ENCODE measurements at places on chromosomes 12 and 14.

DNA sequence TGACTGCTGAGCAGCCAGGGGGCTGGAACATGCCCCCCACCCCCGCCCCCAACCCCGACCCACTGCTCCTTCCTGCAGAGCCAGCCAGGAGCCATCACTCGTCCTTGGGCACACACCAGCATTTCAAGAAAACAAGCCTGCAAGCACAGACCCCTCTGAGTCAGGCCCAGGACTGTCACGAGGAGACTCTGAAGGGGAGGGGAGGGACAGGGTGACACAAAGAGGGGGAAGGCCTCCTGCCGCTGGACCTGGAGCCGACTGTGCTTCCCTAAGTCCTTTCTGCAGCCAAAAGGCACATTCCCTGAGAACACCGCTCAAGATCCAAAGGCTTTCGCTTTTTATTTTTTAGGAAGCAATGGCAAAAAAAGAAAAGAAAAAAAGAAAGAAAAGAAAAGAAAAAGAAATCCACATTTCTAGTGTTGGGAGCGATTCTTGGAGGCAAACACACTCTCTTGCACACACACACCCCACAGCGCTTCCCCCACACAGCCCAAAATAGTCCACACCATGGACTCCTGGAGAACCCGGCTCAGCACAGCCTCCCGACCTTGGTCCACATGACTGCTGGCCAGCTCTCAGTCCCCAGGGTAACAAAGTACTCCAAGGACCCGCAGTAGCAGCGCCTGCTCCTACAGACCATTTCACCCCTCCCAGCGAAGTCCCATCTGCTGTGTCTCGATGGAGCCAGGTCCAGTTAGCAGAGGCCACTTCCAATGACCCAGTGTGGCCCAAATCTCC lies 101.7 kb downstream of the DPF3 start:
- DNase-seq = no peak

DNA sequence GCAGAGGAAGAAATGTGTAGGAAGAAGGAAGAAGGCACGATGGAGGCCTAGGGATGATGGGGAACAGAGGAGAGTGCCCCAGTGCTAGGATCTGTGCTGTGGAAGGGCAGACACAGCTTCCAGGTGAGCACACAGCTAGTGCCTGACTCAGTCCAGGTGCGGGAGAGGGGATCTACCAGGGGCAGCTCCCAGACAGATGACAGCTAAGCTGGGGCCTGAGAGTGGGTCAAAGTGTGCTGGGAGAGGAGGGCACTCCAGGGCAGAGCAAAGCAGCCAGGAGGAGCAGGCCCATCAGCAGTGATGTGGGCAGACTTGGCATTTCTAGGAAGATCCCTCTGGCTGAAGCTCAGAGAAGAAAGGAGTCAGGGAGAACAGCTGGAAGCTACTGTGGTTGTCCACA lies 36.7 kb downstream of the LRTM2 start:
- no peak for DNase-seq

GRCh38 chr14:33653308-33653695 lies 297.6 kb downstream of the EGLN3 start:
- no peak for DNase-seq

DNA sequence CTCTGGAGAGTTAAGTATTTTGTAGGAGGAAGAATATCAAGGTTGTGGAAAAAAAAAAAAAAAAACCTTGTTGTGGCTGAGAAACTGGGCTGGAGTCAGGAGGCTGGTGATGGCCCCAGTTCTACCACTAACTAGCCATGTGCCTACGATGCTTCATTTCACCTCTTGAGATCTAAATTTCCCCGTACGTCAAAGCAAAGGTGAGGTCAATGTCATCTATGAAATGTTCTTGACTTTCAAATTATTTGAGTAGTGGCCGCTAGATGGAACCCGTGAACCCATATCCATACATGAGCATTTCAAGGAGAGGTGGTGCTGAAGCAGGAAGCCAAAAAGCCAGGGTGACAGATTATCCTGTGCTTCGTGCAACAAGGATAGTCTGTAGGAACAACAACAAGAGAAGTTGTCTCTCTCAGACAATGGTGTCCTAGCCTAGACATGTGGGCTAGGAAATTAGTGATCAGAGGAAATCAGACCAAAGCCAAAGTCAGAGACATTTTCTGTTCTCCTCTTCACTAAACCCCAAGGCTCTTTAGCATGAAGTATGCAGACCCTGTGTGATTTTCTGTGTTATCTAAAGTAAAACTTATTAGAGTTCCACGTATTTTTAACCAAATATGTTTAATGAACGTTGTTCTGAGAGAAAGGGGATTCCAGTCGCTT lies 95.5 kb upstream of the ETV6 start:
- DNase-seq = no peak

DNA sequence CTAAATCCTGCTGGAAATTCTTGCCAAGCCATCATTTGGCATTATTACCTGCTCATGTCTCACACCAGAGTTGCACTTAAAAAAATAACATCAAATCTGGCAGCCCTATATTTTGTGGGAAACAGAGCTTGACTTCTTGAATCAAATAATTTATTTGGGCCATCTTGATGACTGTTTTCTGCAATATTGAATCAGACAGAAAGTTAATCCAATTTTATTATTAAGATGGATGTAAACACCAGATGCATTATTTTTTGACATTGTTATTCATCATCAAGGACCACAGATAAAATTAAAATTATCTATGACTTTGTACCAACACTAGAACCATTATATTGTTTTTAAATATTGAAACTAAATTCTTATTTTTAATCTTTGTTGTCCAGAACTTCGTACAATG lies 132.9 kb downstream of the PTPRR start:
- DNase-seq = no peak

DNA sequence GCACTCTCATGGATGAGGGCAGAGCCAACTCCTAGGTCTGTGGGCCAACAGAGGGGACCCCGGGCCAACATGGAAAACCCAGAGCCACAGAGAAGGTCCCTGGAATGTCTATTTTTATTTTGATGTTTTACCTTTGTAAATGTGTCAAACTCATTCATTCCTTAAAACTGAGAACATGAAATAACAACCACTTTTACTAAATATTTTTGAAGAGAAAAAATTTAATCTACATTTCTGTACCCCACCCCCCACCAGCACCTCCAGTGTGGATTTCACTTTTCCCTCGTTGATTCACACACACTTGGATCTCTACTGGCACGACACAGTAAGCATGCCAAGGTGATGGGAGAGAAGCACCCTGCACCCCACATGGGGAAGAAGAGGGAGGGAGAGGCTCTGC lies 6.7 kb downstream of the KRT77 start:
- DNase-seq = no peak

- DNase-seq = no peak
These were observed 29.7 kb downstream of the BDKRB1 start for GRCh38 chr14:96285667-96286066.

GRCh38 chr14:88342980-88343379 lies 19.9 kb upstream of the KCNK10 start:
- no peak for DNase-seq

DNA sequence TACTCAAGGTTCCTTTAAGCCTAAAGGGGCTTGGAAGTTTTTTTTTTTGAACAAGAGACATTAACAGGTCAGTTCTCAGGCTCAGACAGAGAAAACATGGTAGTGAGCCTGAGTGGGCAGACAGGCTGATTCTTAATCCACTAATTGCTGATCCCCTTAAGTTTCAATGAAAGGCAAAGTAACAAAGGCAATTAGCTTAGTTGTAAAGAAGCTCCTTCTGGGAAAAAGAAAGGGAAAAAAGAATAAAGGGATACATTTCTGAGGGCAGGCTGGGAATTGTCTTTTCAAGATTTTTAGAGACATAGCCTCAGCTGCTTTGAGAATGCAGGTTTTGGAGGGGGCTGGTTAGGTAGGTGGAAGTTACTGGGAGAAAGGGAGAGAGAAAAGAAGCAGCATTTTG lies 133.8 kb downstream of the CFAP54 start:
- no peak for DNase-seq

GRCh38 chr14:56592746-56593544 lies 13.3 kb downstream of the TMEM260 start:
- DNase-seq = no peak

DNA sequence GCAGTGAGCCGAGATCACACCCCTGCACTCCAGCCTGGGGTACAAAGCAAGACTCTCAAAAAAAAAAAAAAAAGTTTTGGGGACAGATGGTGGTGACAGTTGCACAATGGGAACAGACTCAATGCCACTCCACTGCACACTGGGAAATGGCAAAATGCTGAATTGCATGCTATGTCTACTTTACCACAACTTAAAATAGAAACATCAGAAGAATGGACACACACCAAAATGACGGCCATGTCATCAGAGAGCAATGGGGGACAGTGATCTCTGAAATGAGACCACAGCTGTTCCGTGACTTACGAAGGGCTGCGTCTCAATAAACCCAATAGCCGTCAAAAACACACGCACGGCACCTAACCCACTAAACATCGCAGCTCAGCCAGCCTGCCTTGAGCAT lies 13.7 kb downstream of the DDX54 start:
- no peak for DNase-seq

DNA sequence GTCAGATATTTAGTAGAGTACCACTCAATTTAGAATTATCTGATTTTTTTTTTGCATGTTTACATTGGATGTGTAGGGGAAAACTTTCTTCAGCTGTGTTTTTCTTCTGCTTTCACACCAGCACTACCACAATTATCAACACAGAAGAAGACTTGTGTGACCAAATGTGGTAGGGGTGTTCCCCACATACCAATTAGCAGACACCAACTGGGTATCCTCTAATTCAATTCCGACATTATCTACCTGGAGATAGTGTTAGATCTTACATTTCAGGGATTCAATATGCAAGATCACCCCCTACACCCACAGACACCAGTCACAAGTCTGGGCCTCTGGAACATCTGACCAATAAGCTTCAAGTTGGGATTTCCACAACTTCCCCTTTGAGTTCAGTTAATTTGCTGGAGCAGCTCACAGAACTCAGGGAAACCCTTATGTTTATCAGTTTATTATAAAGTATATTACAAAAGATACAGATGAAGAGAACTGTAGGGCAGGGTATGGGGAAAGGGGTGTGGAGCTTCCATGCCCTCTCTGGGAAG lies 4.1 kb upstream of the KLRG1 start:
- DNase-seq = no peak

GRCh38 chr14:67400434-67400833 lies 11.5 kb downstream of the PLEK2 start:
- no peak for DNase-seq

DNA sequence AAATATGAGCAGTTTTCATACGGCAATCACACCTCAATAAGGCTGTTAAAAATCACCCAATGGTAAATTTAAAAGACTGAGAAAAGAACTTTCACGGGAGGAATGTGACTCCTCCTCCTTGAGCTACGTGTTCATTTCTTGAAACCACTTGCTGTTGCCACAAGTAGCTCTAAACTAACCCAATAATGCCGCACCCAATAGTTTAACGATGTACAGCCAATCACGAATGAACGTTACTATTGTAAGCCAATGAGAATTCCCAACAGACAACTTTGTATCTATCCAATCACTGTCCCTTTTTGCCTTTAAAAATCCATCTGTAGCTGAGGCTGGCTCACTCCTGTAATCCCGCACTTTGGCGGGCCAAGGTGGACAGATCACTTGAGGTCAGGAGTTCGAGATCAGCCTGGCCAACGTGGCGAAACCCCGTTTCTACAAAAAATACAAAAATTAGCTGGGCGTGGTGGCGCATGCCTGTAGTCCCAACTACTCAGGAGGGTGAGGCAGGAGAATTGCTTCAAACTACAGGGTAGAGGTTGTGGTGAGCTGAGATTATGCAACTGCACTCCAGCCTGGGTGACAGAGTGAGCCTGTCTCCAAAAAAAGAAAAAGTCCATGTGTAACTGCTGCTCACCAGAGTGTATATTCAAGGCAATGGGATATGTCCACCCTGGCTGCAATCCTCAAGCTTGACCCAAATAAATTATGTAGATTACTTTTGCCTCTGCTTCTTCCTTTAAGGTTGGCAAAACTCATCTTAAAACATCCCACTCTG lies 24.4 kb upstream of the BTBD6 start:
- DNase-seq = no peak

- no peak for DNase-seq
These were observed 3.5 kb downstream of the MED13L start for GRCh38 chr12:116273813-116274550.
